Gastroesophageal sphincter (tissue), 4 donors: ENCODE measurements at places on chromosomes 5 and 9. TPM values are rescaled to one million over a fixed set of nuclear protein-coding genes. Genes with fewer than 3 reads are reported as not detected.

The CDX1 gene
- total RNA-seq, result not detected

DNA sequence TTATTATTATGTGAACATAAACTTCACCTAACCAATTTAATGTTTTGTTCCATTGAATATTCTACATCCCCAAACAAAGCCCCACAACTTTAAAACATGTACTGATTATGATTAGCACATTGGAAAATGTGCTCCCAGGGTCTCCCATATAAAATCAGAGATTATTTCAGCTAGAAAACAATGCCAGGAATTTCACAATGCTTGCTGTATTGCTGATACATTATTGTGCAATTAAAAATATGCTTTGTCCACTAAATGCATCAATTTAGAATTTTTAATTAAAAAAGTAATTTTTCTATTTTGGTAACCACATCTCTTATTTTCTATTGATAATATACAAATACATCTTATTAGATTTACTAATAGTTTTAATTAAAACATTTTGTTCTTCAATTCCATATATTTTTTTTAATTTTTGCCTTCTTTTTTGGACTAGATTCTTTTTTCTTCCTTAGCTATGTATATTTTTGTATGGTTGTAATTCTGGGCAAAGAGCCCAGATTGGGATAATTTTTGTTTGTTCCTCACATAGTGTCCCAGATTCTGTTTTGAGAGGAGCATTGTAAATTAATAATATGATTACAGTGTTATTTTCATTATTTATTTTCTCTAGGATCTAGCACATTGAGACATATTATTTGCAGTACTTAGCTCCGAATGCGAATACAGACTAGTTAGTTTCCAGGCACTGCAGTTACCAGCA, 241.5 kb upstream of the CDH18 start:
- ATAC-seq, result no peak

- ATAC-seq, result no peak
Measured at GRCh38 chr5:149324641-149325040, 20.7 kb upstream of the GRPEL2 start.

DNA sequence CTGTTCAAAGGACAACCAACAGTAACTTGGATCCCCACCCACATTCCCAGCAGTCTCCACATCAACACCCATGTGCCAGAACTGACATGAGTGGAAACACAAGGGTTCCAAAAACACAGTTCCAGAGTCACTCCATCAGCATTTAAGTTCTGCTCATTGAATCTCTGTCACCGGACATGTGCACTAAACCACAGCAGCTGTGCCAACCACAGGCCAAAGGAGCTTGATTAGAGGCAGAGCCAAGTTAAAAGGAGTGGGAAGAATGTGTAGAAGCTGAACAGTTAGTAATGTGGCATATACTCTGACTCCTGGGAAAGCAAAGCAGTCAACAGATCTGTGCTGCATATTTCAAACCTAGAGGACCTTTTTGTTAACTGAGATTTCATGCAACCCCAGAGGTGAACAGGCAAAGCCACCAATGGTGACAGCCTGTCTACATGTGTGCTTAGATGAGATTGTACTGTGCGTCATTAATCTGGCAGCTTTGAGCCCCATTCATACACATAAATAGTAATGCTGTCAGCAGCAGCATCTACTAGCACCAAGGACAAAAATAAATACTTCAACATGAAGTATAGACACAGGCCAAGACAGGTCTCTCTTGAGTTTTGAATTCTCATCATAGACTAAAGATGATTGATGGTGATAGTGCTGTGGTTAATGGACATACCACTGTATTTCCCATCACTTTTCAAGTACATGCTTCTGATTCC, 16.4 kb upstream of the FST start:
- ATAC-seq, result no peak

DNA sequence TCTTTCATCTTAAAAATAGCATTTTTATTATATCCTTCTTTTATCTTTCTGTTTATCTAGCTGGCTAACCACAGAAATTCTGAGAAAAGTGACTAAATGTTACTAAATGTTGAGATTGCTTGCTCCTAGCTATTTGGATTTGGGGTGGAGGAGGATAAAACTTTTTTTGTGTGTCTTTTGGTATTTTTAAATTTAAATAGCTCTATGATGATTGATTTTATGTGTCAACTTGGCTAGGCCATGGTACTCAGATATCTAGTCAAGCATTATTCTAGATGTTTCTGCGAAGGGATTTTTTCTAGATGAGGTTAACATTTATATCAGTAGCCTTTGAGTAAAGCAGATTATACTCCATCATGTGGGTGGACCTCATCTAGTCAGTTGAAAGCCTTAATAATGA, 75.0 kb downstream of the GCNT1 start:
- ATAC-seq, result no peak
